Neuronal stem cell (in vitro differentiated cells): ENCODE measurements at places on chromosomes 7 and 10.

DNA sequence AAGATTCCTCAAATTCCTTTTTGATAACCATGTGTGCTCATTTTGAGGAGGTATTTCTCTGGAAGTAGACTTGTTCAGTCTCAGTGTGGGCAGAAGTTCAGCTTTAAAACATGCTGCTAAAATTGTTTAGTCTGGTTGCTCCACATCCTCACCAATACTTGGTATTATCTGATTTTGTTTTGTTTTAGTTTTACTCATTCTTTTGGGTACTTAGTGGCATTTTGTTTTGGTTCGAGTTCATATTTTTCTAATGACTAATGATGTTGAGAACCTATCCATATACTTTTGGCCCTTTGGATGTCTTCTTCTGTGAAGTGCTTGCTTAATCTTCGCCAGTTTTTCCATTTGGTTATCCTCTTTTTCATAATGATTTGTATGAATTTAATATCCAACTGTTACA, 694.2 kb upstream of the FZD8 start:
- DNase-seq: no peak

GRCh38 chr10:102629661-102630614, 14.3 kb upstream of the TRIM8 start:
- peak; percentile 73 for DNase-seq

DNA sequence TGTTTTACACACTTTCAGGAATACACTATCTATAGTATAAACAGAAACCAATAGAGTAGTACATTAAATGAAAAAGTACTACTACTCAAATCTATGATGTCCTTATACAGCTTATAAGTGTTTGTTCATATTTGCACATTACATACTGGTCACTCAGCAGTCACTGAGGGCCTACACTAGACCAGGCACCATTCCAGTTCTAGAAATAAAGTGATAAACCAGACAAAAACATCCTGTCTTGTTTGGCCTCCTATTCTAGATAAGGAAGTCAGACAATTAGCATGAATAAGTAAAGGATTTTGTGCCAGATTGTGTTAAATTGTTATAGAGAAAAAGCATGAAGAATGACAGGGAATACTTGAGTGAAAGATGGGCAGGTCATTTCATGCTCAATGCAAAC, 219.0 kb downstream of the CRPPA start:
- DNase-seq: no peak

GRCh38 chr7:924541-925231, 29.8 kb downstream of the ADAP1 start:
- DNase-seq: no peak

DNA sequence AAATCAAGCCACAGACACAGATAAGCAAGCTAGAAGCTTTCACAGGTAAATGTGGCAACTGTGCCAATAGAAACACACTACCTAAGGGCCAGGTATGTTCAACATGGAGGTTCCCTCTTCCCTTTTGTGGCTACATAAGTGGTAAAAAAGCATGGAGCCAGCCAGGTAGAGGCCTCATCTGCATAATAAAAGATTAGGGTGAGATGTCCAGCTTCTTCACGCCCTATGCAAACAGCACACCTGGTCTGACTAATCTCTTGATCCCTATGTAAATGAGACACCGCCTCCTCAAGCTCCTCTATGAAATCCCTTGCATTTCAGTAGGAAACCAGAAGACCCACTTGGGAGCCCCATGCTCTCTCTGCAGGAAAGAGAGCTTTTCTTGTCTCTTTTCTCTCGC, 282.2 kb downstream of the NEBL start:
- no peak for DNase-seq

DNA sequence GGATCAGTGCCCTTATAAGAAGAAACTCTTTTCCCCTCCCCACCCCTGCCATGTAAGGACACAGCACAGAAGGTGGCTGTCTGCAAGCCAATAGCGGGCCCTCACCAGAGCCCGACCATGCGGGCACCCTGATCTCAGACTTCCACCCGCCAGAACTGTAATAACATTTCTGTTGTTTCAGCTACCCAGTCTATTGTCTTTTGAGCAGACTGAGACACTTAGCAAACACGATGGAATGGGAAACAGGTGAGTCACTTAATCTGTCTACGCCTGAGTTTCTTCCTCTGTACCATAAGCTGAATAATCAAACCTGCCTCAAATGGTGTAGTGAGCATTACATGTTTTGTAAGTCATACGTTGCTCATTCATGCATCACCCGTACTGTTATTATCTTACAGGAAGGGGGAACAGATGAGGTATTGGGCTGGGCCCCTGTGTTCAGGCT, 58.2 kb downstream of the STRA8 start:
- no peak for DNase-seq

- no peak for DNase-seq
Measured at GRCh38 chr7:46716926-46717325, 795.9 kb upstream of the IGFBP3 start.

GRCh38 chr10:42996588-42996987, 80.3 kb upstream of the RET start:
- DNase-seq: no peak

DNA sequence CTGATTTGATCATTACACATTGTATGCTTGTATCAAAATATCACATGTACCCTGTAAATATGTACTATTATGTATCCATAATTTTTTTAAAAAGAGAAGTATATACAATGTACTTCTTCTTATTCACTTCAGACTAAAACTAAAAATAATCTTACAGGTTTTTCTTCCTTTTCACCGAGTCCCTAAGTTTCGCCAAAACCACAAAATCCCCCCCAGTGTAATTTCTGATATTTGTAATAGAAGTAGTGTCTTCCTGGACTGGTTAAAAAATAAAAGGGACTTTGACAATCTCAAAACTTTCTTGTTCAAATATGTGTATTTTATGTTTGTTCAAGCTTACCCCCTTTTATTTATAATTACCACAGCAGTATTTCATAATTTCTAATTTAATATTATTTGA, 23.9 kb downstream of the EPC1 start:
- DNase-seq: no peak

GRCh38 chr7:16460789-16461493, 4.6 kb downstream of the SOSTDC1 start:
- DNase-seq: no peak

- DNase-seq: no peak
Measured at GRCh38 chr7:7563269-7563668, 3.4 kb upstream of the MIOS start.

DNA sequence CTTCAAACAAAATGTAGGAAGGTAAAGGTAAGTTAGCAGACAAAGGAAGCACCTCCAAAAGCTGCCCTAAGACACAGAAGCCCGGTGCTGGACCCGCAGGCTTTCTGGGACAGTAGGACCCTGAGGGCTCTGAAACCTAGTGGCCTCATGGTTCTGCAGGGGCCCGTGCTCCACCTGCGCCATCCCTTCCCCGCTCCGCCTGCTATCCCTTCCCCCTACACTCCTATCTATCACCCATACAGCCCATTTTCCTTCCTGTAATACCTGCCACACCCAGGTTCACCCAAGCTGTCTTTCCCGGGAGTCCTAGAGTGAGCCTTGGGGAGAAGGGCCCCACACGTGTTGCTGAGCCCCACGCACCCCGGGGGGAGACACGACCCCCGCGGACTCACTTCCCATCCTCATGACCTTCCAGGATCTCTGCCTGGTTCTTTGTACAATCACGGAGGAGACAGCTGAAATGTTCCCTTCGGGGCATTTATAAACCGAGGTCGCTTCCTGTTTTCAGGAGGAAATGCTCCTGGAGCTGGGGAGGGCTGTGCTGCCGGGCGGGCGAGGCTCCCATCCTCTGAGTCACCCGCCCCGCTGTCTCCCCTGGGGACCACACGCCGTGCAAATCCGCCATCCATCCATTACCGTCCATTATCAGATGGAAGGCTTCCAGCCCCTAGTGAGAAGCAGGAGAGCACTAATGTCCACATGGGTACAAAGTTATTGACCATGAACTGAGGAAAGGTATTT, 251.7 kb upstream of the PITRM1 start:
- no peak for DNase-seq
